ENCODE measurements at places on chromosomes 2 and 18.

GRCh38 chr18:58671632-58672564, 633 bp downstream of the MALT1 start:
- DNase-seq = no peak

- DNase-seq = no peak
Measured at GRCh38 chr2:240869109-240869955, 708 bp downstream of the AGXT start.

- no peak for DNase-seq
Measured at GRCh38 chr18:69725855-69726508, 221.7 kb downstream of the CD226 start.

- no peak for DNase-seq
Measured at GRCh38 chr2:65545837-65546805, 113.7 kb upstream of the SPRED2 start.

DNA sequence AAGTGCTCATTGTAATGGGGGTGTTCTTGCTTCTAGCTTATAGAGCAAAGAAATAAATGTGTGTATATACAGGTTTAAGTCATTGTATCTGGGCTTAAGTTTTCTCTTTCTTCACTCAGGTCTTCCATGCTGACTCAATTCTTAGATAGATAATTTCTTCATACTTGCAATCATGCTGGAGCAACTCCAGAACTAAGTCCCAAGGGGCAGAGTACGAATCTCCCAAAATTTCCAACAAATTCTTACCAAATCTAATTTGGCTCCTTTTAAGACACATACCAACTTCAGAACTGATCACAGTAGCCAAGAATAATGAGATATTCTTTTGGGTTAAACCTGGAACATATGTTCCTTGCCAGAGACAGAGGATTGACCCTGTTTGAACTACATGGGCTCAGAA, 4.3 kb upstream of the SPAG16 start:
- DNase-seq = no peak

All from stimulated activated CD4-positive, alpha-beta T cell treated with anti-CD3 and anti-CD28 coated beads, TNF-alpha, amount 100 ng/mL, for 1 hour (primary cell).